ENCODE measurements at places on chromosomes 1 and 21.

DNA sequence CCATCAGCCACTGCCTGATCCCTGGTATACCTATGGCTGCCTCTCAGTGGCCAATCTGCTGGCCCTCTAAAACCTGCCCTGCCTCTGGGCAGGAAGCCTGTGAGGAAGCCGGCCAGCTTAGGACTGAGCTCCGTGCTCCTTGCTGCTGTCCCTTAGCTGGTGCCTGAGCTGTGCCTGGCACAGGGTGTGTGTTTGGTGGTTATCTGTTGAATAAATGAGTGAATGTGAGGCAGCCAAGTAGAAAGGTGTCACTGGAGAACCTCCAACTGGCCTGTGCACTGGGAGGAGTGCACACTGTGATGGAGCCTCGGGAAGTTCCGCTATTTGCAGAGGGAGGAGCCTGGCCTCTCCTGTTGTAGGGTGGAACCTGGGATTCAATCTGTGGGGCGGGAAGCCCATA lies 63.4 kb upstream of the STUM start:
- no peak for DNase-seq

DNA sequence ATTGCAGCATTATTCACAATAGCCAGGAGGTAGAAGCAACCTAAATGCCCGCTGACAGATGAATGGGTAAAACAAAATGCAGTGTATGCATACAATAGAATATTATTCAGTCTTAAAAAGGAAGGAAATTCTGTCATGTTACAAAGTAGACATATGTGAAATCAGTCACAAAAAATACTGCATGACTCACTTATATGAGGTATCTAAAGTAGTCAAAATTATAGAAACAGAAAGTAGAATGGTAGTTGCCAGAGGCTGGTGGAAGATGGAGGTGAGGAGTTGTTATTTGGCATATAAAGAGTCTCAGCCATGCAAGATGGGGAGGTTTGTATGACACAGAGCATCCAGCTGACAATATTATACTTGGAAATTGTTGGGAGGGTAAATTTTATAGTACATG lies 43.0 kb upstream of the EGLN1 start:
- DNase-seq, result no peak

DNA sequence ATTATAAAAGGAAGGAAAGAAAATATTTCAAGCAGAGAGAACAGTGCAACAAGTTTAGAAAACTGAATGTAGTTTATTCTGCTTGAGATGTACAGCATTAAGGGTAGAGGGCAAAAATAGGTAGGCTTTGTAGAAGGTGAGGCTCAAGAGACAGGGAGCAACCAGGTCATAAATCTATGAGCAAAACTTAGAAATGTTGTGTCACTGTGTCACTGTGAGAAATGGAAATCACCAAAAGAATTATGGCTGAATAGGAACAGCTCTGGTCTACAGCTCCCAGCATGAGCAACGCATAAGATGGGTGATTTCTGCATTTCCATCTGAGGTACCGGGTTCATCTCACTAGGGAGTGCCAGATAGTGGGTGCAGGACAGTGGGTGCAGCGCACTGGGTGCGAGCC lies 53.6 kb downstream of the TNFSF4 start:
- DNase-seq, result no peak

DNA sequence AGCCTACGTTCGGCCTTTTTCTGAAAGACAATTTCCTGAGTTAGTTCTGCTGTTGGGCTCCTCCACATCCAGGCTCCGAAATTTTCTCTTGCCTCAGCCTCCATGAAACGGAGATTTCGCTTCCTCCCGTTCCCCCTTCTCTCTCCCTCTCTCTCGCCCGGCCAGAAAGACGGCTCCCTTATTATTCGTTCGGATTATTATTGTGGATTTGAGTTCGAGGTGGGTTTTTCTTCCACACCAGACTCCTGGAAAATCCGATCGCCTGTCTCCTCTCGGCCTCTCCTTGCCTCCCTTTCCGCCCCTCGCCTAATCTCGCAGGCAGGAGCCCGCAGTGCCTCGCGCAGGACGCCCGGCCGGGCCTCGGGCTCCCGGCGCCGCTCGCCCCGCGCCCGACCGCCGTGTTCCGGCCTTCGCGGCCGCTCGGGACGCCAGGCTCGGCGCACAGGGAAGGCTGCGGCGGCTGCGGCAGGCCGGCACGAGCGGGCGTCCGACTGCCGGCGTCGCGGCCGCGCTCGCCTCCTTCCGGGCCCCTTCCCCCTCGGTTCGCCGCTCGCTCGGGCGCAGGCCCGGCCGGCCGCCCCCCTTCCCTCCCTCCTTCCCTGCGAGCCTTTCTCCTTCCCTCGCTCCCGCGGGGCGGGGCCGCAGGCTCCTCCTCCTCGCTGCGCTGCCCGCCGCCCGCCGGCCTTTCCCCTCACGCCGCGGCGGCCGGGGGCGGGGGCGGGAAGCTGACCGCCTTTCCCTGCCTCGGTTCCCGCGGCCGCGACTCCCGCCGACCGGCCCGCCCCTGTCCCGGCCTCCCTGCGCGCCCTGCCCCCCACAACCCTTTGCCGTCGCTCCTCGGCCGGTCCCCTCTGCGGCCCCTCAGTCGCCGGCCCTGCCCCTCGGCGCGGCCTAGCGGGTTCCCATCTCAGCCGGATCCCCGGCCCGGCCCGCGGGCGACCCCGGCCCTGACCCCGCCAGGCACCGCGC lies at the start of gene ARHGEF11:
Gene ARHGEF11 (minus strand): TSS at position 493 of the 969 bp plus-strand sequence. CDS start 1,412 bp downstream, outside the sequence.
- DNase-seq, result peak; percentile 93

- peak; percentile 54 for DNase-seq
Measured at GRCh38 chr1:83554174-83554573, 444.8 kb downstream of the TTLL7 start.

- no peak for DNase-seq
Measured at GRCh38 chr1:96416111-96416595, 305.4 kb upstream of the PTBP2 start.

DNA sequence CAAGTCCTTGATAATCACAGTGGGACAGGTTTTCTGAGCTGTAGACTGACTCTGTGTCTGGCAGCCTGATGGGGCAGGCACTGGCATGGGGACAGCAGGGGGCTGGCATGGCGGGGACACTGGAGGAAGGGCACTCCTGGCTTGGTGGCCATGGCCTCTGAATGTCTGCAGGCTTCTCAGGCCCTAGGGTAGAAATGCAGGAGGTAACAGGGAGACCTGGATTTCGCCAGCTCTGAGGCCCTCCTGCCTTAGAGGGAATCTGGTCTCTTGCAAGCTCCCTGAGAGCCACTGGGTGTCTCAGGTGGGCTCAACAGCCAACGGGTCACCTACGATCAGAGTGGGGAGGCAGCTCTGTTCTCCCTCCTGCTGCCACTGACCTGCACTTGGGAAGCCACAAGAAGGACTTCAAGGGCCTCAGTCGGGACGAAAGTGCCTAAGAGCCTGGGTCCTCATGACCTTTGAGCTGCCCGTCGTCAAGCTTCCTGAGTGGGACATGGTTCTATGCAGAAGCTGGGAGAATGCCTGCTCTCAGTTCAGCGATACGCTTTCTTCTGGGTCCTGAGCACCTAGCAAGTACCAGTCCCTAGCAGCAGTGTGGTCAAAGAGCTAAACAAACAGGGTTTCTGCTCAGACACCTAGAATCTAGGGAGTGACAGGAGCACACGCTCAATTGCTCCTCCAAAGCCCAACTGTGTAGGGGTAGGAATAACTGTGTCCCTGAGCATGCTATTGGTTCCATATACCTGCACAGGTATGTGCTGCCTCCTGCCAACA lies 569.0 kb downstream of the PTPRU start:
- DNase-seq, result peak; percentile 14

GRCh38 chr1:151867321-151867720 lies 13.8 kb upstream of the THEM5 start:
- no peak for DNase-seq

- DNase-seq, result no peak
Measured at GRCh38 chr1:228972576-228972975, 237.3 kb downstream of the RHOU start.

DNA sequence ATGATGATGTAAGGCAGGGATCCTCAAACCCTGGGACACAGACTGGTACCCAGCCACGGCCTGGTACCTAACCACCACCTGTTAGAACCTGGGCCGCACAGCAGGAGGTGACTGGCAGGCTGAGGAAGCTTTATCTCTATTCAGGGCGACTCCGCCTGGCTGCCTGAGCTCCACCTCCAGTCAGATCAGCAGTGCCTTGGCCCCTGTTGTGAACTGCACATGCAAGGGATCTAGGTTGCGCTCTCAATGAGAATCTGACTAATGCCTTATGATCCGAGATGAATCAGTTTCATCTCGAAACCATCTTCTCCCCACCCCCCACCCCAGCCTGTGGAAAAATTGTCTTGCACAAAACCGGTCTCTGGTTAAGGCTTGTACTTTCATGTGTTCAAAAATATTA lies 4.2 kb downstream of the RNPC3 start:
- peak; percentile 26 for DNase-seq

GRCh38 chr1:229557200-229557850 lies 1.2 kb downstream of the ABCB10 start:
- no peak for DNase-seq

GRCh38 chr1:228226956-228227791 lies 19.3 kb downstream of the OBSCN start:
- DNase-seq, result no peak

GRCh38 chr1:235207209-235207565 lies 46.1 kb upstream of the RBM34 start:
- no peak for DNase-seq

DNA sequence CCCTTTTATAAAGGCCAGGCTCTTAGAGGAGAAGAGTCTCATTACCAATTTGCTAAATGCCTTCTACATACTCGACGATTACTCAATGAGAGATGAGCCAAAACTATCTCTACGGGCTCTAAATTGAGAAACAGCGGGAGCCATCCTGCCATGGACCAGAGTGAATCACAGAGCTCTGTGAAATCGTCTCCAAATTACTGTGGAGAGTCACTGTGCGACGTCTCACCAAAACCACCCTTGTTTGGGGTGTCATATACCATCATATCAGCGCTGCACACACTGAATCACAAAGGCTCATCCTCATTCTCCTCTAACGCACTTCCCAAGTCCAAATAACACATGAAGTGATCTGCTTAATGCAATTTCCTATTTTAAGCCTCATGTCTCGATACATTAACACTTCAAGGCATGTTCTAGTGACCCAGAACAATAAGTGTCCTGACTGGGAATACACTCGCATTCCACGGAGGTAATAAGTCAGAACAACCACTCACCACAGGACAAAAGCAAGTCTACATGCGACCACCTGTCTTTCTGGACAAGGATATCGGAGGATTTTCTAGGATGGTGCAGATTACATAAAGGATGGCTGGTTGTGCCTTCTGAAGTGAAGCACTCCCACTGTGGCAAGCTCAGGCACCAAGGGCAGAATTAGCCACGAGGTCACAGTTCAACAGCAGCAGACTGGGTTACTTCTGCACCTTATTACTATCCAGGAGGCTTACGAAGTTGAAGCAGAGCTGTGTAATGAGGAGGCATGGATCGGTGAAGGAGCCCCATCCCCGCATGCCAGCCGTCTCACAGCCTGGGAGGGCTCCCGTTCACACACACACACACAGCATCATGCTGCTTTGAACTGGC lies 44.3 kb downstream of the NID1 start:
- DNase-seq, result no peak

GRCh38 chr1:44047131-44047530 lies 15.9 kb upstream of the SLC6A9 start:
- no peak for DNase-seq

GRCh38 chr21:26085127-26085526 lies 85.4 kb downstream of the APP start:
- no peak for DNase-seq

DNA sequence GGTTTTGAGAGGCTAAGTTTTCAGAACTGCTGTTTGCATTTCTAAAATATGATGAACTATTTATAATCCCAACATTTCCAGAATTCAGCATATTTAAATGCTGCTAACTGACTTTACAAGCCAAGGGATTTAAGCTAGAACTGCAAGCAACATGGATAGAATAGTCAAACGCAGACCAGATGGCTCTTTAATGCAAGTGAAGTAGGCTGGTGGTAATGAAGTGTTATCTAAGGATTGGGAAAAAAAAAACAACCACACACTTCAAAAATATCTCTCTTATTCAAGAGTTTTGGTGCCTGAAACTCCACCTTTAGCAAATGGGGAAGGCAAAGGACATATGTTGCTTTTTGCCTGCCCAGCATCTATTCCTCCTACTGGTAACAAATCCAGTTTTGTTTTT lies 20.9 kb upstream of the SSX2IP start:
- DNase-seq, result no peak

DNA sequence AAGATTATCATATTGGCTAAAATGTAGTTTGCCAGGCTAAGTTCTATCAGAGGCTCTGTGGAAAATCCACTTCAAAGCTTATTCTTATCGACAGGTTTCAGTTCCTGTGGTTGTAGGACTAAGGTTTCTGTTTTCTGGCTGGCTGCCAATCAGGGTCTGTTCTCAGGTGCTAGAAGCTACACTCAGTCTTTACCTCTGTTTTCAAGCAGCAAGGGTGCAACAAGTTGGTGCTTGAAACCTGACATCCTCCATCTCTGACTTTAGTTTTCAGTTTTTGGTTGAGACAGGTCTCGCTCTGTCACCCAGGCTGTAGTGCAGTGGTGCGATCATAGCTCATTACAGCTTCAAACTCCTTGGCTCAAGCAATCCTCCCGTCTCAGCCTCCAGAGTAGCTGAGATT lies 15.3 kb upstream of the TMCO2 start:
- DNase-seq, result no peak

GRCh38 chr1:1307261-1307922 lies 338 bp downstream of the ACAP3 start:
- DNase-seq, result no peak

GRCh38 chr1:196467230-196467925 lies 140.9 kb downstream of the KCNT2 start:
- no peak for DNase-seq

GRCh38 chr1:204092632-204093420 lies 19.9 kb downstream of the SOX13 start:
- DNase-seq, result no peak

- DNase-seq, result no peak
Measured at GRCh38 chr1:109671067-109671466, 3.2 kb downstream of the GSTM2 start.

- DNase-seq, result no peak
Measured at GRCh38 chr1:41638086-41639024, 153.9 kb upstream of the EDN2 start.

DNA sequence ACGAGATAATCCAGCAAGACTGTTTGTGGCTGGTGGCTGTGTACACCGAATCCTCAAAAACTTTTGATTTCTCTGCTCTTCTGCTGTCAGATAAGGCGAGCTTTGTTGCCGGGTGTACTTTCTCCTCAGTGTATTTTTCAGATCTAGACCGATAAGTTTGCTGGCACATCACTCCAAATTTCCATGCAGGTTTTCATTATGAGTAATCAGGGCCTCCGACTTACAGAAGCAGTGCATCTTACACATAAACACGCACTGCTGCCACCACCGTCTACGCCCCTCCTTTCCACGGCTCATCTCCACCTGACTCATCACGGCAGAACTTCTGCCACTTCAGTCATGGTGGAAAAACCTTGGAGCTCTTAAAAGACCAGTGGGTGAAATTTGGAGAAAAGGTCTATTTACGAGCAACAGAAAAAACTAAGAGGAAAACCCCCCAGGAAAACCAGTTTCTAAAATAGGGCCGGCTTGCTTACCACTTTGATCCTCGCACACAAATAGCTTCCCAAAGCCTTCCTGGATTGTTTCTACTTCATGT lies 7.7 kb downstream of the ZBTB21 start:
- no peak for DNase-seq

GRCh38 chr1:228978484-228979324 lies 243.4 kb downstream of the RHOU start:
- DNase-seq, result peak; percentile 34

GRCh38 chr1:184502161-184502560 lies 115.3 kb downstream of the C1orf21 start:
- DNase-seq, result no peak
